ENCODE measurements at places on chromosomes 1 and 21.

GRCh38 chr1:208917723-208918122, 665.8 kb upstream of the CAMK1G start:
- DNase-seq = no peak

DNA sequence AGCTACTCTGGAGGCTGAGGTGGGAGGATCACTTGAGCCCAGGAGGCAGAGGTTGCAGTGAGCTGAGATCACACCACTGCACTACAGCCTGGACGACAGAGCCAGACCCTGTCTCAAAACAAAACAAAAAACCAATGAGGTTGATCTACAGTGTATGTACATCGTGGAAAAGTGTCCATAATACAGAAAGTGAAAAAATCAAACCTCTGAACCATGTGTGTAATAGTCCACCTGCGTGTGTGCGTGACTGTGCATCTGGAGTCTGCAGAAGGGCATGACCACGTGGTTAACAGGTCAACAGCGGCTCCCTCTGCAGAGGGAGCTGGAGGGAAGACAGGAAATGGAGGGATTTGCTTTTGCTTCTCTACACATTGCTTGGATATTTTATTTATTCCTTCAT, 32.4 kb upstream of the ENO1 start:
- no peak for DNase-seq

- DNase-seq = peak; percentile 12
Observed at GRCh38 chr1:156766298-156767100, 836 bp upstream of the PRCC start.

DNA sequence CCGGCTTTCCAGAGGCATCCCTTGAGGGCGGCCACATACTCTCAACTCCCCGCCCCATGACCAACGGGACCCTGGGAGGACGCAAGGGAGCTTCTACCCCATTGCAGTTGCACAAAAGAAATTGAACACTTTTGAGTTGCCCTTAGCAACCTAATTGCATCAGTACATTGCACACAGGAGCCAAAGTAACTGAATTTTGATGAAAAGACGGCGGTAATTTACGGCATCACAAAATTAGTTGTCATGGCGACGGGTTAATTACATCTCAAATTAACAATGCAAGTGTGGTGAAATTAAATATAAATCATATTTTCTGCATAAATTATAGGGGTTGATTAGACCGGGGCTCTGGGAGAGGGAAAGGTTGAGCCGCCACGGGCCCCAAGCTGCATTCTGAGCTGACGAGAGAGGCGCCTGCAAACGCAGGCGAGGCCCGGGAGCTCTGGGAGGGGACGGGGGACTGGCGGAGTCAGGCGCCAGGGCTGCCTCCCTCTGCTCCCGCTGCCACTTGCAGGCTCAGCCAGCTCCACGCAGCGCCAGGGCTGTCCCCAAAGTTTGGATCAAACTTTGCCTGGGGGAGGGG, 61.4 kb downstream of the CASZ1 start:
- DNase-seq = no peak

DNA sequence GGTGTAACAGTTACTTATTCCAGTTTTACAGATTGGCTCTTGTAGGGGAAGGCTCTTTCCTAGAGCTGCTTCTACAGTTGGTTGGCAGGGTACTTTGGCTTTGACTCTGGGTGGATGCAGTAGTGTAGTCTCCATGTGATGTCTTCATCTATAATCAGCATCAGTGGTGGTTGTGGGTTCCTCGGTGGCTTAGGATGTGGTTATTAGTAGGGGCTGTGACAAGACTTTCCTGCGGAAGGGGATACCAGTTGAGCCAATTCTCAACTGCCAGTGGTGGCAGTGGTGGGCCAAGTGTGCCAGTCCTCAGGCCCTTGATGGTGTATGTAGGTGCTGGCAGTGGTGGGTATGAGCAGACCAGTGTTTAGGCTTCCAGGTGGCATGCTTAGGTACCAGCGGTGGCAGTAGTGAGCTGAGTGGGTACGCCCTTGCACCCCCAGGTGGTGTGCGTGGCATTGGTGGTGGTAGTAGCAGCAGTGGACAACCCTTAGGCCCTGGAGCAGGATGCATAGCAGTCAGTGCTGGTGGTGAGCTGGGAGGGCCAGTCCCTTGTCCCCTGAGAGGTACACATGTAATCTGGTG, 27.2 kb upstream of the KLF18 start:
- DNase-seq = no peak

DNA sequence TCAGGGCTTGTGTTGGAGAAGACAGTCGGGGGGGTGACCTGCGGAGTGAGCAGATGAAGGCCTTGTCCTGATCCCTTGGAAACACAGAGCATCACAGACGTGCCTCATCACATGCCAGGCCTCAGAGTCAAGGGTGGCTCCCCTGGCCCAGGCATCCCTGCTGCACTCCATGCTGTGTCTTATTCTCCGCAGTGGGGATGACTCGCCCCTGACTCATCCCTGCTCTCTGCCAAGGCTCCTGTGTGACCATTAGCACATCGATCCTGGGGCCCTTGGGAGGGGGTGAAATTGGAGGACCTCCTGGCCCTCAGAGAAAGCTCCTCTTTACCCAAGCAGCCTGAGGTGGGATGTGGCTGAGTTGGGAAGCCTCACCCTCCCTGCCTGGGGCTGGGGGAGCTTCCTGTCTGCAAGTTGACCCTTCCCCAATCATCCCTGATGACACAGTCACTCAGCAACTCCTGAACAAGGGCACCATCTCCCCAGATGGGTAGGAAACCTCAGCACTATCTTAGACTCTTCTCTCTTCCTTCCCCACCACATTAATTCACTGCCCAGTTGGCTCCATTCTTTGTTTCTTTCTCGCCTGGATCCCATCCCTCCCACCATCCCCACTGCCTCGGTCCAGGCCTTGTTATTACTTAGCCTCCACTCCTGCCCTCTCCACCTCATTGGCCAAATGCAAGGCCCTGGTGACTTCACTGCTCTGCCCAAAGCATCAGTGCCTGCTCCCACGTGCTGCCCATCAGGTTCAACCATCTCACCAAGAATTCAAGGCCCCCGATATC, 74.6 kb downstream of the CAMK2N1 start:
- no peak for DNase-seq

- no peak for DNase-seq
Observed at GRCh38 chr1:31750858-31751510, 13.2 kb downstream of the ADGRB2 start.

GRCh38 chr1:155012026-155012546, 9.5 kb downstream of the ZBTB7B start:
- DNase-seq = peak; percentile 74

DNA sequence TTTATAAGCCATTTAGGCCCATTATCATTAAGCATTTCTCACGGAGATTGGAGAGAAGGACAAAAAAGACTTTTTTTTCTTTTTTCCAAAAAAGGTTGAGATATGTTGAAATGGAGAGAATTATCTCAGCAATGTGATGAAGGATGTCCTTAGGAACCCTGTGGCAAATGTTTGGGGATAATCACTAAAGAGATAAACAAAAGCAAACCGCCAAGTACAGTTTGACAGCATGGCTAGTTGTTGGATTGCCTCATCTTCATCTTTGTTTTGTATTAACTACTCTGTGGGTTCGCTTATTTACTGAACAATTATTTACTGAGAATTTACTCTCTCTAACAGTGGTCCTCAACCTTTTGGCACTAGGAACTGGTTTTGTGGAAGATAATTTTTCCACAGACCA, 97.4 kb upstream of the HP1BP3 start:
- DNase-seq = no peak

DNA sequence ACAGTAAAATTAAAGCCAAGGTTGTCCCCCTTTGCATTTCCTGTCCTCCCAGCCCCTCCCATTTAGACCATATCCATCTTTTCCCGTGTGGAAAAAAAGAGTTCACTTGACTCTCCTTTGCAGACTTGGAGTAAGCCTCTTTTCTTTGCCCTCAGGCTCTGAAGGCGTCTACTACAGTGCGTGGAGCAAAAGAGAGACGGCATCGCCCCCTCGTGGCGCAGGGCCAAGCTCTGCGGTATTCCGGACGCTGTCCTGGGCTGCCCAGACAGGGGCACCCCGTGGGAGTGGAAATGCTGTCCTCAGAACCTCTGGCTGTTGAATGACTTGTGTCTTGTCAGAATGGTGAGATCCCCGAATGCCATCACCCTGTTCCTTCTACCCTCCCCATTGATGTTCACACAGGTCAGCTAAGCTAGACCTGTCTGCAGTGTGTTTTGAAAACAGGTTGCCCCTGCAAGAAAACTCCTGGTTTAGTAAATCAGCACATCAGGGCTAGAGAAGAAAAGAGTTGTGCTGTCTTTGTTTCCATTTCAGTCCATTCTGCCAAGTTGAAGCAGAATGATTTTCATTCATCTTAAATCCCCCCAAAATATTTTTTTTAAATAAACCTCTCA, 12.3 kb upstream of the GJA8 start:
- peak; percentile 54 for DNase-seq

- DNase-seq = no peak
Observed at GRCh38 chr1:194355488-194356106, 1169.2 kb upstream of the B3GALT2 start.

DNA sequence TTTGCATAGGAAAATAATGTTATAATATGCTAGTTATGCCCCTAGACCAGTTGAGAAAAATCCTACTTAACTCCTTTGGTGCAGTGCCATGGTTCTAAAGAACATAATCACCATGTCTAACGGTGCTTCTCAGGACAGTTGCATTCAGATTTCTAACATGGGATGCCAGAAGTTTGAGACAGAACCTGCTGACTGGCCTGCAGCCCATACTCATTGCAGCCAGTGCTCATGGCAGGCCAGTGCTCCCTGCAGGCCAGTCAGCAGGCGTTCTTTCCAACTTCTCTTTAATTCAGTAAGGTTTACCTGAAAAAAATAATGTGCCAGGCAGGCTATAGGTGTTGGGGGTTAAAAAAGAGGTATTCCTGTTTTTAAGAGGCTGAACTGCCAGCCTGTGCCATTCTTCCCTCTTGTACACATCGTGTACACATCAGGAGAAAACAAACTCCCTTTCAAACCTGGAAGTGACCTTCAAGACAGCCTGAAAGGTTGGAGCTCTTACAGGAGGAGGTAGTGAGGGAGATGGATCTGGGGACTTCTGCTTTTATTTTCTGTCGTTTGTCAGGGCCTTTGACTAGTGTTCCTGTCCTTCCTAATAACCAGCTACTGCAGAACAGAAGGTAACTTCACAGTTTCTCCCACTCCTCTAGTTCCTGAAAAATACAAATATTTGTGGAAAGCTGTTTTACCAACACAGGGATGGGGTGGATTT, 146.0 kb upstream of the MAGI3 start:
- no peak for DNase-seq

DNA sequence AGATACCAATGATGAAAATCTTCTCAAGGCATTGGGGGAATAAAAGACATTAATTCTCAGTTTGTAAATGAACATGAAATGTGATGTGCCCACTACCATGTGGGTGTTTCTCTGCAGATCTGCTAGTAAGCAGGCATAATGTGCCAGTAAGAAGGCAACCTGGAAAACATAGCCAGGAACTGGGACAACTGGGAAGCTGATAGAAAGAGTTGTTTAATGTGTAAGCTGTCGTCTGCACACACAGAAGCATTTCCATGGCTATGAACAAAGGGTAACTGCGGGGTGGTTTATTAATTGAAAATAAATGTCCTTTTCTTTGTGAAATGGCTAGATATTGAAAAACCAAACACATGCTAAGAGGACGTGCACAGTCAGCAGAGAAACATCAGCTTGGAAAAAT, 52.0 kb downstream of the ZC3H11B start:
- no peak for DNase-seq

GRCh38 chr1:169163059-169163458, 56.6 kb downstream of the ATP1B1 start:
- DNase-seq = no peak

DNA sequence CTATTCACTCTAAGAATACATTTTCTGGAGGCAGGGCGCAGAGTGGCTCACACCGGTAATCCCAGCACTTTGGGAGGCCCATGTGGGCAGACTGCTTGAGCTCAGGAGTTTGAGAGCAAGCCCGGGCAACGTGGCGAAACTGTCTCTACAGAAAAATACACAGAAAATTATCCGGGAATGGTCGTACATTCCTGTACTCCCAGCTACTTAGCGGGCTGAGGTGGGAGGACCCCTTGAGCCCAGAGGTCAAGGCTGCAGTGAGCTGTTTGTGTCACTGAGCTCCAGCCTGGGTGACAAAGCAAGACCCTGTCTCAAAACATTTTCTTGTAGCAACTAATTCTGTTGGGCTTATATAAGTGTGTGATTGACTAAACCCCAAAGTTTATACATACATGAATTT, 30.5 kb downstream of the GPR161 start:
- DNase-seq = no peak

DNA sequence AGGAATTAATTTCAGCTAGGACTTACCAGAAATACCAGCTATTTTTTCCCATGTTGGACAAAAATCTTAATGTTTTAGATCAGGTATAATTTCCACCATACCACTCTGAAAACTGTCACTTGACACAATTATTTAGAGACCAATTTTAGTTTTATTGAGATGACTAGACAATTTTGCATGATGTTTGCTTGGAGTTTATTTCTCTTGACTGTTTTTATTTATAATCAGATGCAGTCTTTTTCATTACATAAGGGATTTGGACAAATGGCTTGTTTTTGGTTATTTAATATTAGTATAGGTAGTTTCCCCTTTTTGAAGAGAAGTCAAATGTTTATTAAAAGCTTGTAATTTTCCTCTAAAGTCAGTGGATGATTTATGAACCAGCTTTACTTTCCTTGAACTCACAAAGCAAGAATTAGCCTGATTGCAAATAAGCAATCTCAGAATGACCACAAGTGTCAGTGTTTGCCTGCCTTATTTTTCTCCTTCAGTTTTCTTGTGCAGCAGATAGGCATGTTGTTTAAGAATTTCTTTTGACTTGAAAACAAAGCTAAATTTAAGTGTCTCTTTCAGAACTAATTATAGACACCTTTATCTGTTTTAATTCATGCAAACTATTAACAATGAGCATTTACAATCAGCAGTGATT, 3.8 kb upstream of the B3GALT2 start:
- no peak for DNase-seq

- no peak for DNase-seq
Observed at GRCh38 chr1:177181631-177182291, 11.0 kb downstream of the BRINP2 start.

GRCh38 chr1:234515821-234516241, 36.9 kb upstream of the TARBP1 start:
- no peak for DNase-seq

GRCh38 chr21:19013916-19014315, 610.3 kb upstream of the TMPRSS15 start:
- no peak for DNase-seq

DNA sequence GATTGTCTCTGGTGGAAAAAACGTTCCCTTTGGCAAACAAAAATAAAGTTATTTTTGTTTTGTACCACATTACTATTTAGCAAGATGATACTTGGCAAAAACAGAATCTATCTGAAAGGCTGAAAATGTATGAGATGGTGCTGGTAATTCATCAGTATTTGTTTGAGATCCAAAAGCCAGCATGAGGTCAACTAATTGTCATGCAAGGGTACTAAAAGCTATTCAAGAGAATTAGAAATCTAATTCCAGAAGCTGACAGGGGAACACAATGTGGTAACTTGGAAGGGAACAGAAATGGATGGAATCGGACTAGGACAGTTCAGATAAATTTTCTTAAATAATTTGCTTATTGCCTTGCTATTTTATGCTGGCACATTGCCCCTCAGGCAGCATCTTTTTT, 263.8 kb downstream of the KCNT2 start:
- DNase-seq = no peak

All from T-helper 2 cell (primary cell).